A549 (cell line): ENCODE measurements at places on chromosomes 16 and 17. TPM values are rescaled to one million over a fixed set of nuclear protein-coding genes. Genes with fewer than 3 reads are reported as not detected.

The SLC5A11 gene
- 0.30 to 0.40 TPM (median 0.38 TPM) in 3 replicates for polyA plus RNA-seq

The HOXB7 gene
- 27.4 to 32.3 TPM (median 27.4 TPM) in 3 replicates for polyA plus RNA-seq

GRCh38 chr17:78473951-78474613 lies 95.6 kb downstream of the PGS1 start:
- DNase-seq: no peak

GRCh38 chr17:21157586-21158370 lies 31.0 kb downstream of the DHRS7B start:
- DNase-seq: no peak

- DNase-seq: no peak
Measured at GRCh38 chr16:77191259-77191969, 424 bp downstream of the MON1B start.
